ELR (cell line): ENCODE measurements at places on chromosomes 1 and 21.
A peak's percentile ranks its signal among the peaks of the same experiment; 100 is the strongest.

DNA sequence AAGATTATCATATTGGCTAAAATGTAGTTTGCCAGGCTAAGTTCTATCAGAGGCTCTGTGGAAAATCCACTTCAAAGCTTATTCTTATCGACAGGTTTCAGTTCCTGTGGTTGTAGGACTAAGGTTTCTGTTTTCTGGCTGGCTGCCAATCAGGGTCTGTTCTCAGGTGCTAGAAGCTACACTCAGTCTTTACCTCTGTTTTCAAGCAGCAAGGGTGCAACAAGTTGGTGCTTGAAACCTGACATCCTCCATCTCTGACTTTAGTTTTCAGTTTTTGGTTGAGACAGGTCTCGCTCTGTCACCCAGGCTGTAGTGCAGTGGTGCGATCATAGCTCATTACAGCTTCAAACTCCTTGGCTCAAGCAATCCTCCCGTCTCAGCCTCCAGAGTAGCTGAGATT, 15.3 kb upstream of the TMCO2 start:
- no peak for DNase-seq

- DNase-seq, result no peak
Measured at GRCh38 chr1:96011606-96012005, 710.0 kb upstream of the PTBP2 start.

DNA sequence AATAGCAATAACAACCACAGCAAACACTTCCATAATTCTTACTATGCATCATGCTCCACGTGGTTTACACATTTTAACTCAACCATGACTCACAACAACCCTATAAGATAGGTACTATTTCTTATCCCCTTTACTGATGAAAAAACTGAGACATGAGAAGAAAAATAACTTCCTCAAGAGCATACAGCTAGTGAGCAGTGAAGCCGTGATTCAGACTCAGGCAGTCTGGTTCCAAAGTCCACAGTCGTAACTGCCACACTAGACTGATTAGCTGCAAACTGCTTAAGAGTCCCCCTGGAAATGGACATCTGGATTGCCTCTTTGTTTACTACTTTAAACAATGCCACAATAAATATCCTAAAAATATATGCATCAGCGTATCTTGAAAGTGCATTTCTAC, 55.7 kb downstream of the PLD5 start:
- DNase-seq, result no peak

DNA sequence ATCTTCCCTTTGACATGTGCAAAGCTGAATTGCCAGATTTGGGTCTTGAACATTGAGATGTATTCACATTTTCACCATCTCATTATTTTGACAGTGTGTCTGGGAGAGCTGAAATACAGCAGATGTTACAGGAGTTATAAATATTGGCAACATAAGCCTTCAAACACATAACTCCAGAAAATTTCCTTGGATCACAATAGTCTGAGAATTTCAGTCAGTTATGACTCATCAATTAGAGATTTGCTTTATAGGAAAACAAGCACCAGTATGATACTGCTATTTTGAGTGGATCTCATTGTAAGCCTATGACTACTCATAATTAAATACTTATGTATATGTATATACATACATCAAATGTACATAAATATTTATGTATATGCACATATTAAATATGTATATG, 1171.8 kb downstream of the AMY1C start:
- DNase-seq, result peak; percentile 1

DNA sequence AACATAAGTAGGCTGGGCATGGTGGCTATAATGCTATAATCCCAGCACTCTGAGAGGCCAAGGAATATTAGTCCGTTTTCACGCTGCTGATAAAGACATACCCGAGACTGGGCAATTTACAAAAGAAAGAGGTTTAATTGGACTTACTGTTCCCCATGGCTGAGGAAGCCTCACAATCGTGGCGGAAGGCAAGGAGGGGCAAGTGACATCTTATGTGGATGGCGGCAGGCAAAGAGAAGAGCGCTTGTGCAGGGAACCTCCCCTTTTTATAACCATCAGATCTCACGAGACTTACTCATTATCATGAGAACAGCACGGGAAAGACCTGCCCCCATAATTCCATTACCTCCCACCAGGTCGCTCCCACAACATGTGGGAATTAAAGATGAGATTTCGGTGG, 28.5 kb downstream of the PTGFRN start:
- DNase-seq, result no peak

GRCh38 chr1:66930823-66931174, 6.0 kb downstream of the MIER1 start:
- DNase-seq, result no peak

GRCh38 chr1:9886092-9886742, 23.9 kb downstream of the CTNNBIP1 start:
- DNase-seq, result no peak

DNA sequence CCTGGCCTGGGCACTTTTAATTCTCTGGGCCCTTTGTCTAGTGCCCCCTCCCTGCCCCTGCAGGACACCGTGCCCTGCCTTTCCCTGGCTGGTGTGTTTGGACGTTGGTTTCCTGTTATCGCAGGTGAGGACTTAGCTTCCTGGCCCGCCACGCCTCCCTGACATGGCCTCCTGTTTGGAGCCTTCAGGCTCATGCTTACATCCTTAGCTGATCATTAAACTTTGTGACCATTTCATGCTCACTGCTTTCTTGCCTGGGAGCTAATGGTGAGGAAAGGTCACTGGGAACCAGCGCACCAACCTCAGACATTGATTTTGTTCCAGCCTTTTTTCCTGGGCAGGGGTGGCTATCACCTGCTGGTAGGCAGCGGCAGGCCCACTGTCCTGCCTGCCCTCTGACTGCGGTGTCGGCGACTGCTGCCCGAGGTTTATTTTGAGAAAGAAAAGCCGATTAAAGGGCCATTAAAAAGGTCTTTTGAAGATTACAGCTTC, 3.7 kb downstream of the PFKL start:
- DNase-seq, result no peak

GRCh38 chr1:50702395-50702794, 257.7 kb downstream of the FAF1 start:
- DNase-seq, result no peak

- DNase-seq, result no peak
Measured at GRCh38 chr1:150383631-150384324, 19.8 kb downstream of the RPRD2 start.

DNA sequence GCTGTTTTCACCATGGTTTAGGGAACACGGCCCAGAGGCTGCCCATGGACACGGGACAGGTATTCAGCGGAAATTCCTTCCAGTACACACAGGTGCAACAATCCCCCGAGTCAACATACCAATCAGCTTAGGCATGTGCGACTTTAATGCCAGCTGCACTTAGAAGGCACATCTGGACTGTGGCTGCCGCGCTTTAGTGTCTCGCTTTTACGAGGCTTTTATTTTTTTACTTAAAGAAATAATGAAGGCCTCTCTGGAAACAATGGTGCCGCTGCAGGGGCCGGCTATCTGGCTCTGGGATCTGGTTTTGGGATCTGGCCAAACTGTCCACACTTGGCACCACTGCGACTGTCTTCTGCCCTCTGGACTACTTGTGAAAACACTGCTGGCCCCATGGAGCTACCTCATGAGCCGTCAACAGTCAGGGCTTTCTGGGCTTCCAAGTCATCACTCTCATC, 55.5 kb downstream of the SLC66A1 start:
- DNase-seq, result no peak

GRCh38 chr1:177080564-177080963, 83.9 kb downstream of the ASTN1 start:
- no peak for DNase-seq

DNA sequence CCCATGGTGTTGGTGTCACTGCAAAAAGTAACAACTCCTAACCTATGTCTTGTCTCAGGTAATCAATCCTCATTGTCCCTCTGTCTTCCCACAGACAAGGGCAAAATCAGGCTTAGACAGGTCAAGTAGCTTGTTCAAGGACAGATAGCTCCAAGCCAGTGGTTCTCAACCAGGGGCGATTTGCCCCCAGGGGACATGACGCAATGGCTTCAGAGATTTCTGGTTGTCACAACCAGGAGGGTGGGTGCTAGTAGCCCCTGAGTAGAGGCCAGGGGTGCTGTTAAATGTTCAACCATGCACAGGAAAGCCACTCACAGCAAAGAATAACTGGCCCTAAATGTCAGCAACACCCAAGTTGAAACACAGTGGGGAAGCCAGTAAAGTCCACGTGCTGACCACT, 178.9 kb downstream of the RUNX1 start:
- DNase-seq, result no peak

- peak; percentile 26 for DNase-seq
Measured at GRCh38 chr1:91803847-91804545, 82.0 kb downstream of the TGFBR3 start.

GRCh38 chr1:36784147-36784859, 250.0 kb downstream of the GRIK3 start:
- no peak for DNase-seq

GRCh38 chr21:31665397-31665796, 5.9 kb downstream of the SOD1 start:
- no peak for DNase-seq

DNA sequence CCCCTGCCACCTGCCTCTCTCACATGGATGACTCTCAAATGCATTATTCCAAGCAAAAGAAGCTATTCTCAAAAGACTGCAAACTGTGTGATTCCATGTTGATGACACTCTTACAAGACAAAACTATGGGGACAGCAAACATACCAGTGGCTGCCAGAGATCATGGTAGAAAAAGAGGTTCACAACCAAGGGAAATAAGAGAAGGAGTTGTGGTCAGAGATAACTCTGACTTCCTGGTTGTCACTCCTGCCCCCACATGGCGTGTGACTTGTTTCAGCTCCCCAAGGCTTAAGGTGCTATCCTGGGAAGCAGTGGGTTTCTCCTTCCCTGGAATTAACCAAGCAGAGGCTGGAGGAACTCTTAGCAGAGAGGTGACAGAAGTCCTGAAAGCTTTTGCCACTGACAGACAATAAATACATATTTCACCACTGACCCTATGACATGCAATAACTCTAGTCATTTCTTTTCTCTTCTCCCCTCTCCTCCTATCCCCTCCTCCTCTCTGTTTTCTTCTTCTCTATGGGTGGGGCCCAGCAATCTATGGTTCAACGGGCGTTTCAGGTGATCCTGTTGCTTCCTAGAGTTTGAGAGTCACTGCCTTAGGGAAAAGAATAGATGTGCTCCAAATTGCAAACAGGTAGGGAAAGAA, 185.1 kb downstream of the FCRL5 start:
- no peak for DNase-seq

DNA sequence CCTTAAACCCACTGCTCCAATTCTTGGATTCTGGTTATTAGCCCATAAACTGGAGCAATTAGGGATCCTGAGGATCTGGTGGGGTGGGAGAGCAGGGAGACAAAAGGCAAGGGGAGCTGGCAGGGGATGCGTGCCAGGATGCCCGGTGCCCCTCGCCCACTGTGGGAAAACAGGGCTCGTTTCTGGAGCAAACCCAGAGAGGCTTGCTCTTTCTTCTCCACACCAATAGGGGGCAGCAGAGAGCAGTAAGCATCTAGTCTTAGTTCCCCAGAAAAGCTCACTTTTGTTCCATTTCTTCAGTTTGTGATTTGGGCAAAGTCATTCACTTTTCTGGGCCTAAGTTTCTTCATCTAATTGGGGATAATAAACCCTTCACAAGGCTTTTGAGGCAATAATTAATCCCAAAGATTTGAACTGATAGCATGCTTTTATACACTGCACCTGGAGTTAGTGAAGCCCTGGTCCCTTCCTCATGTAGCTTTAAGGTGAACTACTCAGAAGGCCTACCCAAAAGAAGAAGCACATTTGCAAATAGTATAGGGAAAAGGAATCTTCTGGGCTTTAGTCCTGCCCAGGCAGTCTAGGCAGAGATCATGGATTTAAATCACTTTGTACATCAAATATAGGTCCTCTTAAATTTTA, 160.6 kb upstream of the USP24 start:
- peak; percentile 69 for DNase-seq

GRCh38 chr1:159214149-159214760, 9.6 kb downstream of the ACKR1 start:
- DNase-seq, result peak; percentile 58

DNA sequence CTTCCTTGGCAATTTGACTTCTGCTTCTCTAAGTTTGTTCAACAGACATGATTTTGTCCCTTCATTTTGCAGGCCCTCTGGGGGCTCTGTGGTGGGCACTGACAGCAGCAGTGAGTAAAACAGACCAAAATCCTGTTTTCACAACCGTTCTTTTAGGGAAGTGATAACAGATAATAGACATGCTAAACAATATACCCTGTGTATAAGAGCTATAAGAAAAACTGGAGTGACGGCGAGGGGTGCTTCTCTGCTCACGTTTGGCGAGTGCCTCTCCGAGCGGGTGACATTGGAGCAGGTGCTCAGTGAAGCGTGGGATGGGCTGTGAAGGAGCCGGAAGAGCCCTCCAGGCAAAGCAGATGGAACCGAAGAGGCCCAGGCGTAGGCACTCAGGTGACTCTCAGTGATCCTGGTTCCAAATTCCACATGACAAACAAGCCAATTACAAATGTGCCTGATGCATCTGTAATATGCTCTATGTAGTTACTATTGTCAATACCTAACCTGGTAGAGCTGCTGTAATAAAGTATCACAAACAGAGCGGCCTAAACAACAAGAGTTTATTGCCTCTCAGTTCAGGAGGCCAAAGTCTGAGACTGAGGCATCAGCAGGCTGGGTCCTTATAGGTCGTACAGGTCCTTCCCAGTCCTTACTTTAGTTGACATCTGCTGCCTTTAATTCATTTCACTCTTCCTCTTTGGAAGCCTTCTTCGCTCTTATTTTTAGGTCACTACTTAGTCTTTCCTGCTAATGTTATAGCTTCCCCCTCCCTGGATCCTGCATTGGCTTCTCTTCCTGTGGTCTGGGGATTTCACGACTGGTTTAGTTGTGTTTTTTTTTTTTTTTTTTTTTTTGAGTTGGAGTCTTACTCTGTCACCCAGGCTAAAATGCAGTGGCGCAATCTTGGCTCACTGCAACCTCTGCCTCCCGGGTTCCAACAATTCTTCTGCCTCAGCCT, 20.1 kb downstream of the OR2B11 start:
- DNase-seq, result no peak

DNA sequence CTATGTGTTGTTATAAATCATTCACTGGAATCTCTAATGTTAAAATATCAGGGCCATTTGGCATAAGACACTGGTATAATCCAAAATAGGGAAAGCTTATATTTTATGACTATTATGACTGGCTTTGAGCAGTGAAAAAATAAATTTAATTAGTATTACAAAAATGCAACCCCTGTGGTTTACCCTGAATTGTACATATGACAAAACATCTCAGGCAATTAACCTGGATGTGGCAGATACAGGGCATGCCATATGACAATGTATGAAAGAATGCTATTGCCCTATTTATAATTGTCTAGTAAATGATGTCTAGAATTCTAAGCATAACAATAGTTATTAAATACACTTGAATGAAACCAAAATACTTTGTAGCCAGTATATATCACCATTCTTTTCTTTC, 532.5 kb upstream of the ADGRL4 start:
- no peak for DNase-seq

- peak; percentile 13 for DNase-seq
Measured at GRCh38 chr1:106912131-106912530, 144.3 kb upstream of the PRMT6 start.

GRCh38 chr1:15760520-15761211, 2.1 kb downstream of the FBLIM1 start:
- peak; percentile 88 for DNase-seq

GRCh38 chr1:182646739-182647138, 37.6 kb downstream of the RGS8 start:
- DNase-seq, result no peak

GRCh38 chr21:18986197-18986596, 582.6 kb upstream of the TMPRSS15 start:
- no peak for DNase-seq
